ENCODE measurements at places on chromosomes 5 and 9.

- DNase-seq, result no peak
Observed at GRCh38 chr5:37047947-37048346, 171.4 kb downstream of the NIPBL start.

DNA sequence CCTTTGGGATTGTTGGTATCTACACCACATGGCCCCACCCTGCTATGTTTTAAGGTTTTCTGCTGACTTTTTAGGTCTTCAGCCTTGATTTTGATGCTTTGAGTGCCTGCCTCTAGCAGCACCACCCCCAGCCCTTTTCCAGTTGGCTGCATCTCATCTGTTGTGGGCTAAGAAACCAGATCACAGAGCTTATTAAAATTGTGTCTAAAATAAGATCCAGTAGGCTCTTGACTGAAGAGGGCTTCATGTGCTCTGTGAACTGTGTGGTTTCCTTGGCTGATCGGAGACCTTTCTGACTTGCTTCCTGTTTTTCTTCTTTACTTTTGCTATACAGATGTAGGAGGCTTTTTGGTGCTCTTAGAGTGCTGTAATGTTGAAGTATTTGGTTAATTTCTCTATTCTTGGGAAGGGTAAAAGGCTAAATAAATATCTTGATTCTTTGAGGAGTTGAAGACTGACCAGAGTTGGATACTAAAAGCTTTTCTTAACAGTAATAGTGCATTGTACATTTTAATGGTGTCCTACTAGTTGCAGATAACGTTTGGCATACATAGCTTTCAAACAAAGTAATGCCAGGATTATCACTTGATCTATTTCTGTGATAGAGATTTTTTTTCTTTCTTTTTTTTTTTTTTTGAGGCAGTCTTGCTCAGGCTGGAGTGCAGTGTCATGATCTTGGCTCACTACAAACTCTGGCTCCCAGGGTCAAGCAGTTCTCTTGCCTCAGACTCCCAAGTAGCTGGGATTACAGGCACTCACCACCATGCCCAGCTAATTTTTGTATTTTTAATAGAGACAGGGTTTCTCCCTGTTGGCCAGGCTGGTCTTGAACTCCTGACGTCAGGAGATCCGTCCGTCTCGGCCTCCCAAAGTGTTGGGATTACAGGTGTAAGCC, 4.5 kb downstream of the UBE2D2 start:
- DNase-seq, result peak; percentile 79

DNA sequence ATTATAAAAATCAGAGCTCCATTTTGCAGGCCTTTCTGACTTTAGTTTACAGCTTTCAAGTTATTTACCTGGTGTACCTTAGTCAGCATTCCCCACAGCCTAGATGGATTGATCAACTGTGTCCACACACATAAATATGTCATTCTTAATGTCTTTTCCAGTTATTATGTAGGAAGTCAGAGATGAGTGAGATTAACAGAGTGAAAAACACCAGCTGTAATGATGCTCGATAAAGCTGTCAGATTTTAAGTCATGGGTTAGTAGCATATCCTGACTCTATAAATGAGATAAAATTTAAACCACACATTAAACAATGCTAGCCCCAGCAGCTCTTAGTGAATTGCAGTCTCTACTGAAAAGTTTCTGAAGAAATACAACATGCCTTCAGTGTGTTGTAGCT, 48.9 kb downstream of the NUDT12 start:
- no peak for DNase-seq

DNA sequence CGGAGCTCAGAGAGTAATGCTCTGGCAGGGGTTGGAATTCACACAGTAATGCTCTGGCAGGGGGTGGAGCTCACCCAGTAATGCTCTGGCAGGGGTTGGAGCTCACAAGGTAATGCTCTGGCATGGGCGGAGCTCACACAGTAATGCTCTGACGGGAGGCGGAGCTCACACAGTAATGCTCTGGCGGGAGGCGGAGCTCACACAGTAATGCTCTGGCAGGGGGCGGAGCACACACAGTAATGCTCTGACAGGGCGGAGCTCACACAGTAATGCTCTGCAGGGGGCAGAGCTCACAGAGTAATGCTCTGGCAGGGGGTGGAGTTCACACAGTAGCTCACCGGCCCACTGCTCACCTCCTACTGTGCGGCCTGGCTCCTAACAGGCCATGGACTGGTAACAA, 47.2 kb upstream of the LPCAT1 start:
- no peak for DNase-seq

GRCh38 chr9:18485714-18486113, 11.8 kb downstream of the ADAMTSL1 start:
- no peak for DNase-seq

DNA sequence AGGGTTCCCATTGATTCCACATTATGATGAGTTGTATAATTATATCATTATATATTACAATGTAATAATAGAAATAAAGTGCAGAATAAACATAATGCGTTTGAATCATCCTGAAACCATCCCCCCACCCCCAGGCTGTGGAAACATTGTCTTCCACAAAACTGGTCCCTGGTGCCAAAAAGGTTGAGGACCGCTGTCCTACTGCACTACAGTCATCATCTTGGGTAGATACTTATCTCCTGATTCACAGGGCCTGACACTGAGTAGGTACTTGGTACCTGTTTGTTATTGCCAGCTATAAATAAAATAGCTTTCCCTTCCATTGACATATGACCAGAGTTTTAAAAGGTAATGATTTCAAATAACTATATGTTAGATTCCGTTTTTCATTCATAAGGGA, 25.6 kb downstream of the ANP32B start:
- DNase-seq, result no peak

DNA sequence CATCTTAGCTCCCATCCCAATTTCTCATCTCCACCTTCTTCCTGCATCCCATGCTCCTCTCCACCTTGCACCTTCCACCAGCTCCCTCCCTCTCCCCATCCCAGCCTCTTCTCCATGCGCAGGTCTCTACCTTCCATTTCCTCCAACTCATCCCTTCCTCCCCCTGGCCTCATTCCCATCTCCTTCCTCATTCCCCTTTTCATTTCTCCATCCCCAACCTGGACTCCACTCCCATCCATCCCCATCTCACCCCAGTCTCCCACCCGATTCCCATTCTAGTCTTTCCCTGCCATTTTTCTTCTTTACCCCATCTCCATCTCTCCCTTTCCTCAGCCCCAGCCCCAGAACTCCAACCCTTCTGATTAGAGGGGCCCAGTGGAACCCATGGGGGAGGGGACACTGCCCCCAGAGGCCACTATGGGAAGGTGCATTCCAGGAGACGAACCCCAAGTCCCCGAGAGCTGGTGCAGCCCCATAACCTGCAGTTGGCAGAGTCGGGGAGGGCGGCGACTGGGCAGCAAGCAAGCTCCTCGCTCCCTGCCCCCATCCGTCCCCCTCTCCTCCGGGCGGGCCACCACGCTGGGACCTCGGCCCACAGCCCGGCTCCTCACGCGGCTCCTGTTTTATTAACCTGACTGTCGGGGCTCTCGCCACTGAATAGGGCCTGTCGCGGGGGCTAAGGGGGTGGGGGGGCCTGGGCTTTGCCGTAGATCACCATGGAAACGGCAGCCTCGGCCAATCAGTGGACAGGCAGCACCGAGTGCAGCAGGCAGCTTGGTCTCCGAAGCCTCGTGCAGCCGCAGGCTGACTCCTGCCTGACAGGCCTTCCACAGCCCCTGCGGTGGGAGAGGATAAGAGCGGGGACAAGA, 66.7 kb downstream of the PCDH1 start:
- peak; percentile 45 for DNase-seq

- no peak for DNase-seq
Observed at GRCh38 chr9:106934442-106935238, 71.7 kb downstream of the ZNF462 start.

DNA sequence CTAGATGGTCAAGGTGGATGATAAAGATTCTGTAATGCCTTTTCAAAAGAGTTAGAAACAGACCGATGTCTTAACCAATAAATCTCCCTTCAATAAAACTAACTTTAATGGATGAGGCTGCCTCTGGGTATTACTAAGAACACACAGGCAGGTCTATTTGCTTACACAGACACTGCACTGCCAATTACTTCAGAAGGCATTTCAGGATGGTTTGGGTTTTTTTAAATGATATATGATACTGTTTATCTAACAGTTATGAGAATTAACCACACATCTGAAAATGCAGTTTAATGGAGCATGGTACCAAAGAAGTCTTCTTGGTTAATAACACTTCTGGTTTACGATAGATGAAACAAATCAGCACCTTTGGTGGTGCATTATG, 367.9 kb upstream of the GRAMD2B start:
- DNase-seq, result no peak

GRCh38 chr9:36924071-36924470, 110.0 kb downstream of the PAX5 start:
- DNase-seq, result no peak

- no peak for DNase-seq
Observed at GRCh38 chr9:114396558-114397218, 8.9 kb upstream of the AKNA start.

- no peak for DNase-seq
Observed at GRCh38 chr5:143445776-143446175, 42.3 kb upstream of the NR3C1 start.

DNA sequence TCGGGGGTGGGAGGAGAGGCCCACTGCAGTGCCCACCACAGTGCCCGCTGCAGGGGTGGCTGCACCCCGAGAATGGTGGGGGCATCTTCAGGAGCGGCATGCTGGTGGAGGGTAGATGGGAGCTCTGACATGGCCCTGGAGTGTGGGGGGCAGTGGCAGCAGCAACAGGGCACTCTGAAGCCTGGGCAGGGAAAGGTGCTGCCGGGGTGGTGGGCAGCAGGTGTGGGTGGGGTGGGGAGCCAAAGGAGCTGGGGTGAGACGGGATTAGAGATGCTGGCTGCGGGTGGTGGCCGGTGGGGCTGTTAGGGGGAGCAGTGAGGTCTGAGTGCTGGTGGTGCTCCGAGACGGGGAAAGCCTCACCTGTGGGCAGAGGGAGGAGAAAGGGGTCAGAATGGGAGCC, 18.0 kb downstream of the FAM193B start:
- DNase-seq, result no peak

- peak; percentile 92 for DNase-seq
Observed at GRCh38 chr9:133121198-133121914, at the start of gene RALGDS. RALGDS (minus strand) TSS chr9:133121240; CDS start chr9:133121154, 86 bp downstream.

DNA sequence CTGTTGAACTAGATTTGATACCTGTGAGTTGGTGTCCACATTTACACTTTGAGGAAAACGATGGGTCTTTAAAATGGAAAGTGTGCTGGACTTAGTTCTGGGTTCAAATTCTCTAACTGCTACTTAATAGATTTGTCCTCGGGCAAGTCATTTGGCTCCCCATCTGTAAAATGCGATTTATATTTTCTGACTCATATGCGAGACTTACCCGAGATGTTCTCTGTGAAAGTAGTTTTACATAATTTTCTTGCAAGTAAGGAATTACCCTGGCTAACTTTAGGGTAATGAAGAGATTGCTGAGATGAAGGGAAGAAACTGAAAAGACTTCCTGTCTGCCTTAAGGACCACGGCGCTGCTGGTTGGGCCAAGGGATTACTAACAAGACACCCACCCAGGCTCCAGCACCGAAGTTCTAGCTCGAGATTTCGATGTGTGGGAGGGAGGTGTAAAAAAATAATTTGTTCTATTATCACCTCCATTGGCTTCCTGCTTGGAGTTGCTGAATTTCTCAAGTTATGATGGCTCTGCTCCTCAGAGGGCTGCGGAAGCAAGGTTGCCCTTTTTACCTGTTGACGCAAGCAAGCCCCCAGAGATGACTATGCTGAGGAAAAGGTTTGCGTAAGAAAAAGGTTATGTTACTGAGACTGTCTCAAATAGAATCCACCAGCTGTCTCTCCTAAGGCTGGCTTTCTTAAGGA, 24.1 kb downstream of the PCSK1 start:
- DNase-seq, result no peak

- DNase-seq, result peak; percentile 64
Observed at GRCh38 chr9:136312436-136312835, 8.5 kb upstream of the CCDC187 start.

DNA sequence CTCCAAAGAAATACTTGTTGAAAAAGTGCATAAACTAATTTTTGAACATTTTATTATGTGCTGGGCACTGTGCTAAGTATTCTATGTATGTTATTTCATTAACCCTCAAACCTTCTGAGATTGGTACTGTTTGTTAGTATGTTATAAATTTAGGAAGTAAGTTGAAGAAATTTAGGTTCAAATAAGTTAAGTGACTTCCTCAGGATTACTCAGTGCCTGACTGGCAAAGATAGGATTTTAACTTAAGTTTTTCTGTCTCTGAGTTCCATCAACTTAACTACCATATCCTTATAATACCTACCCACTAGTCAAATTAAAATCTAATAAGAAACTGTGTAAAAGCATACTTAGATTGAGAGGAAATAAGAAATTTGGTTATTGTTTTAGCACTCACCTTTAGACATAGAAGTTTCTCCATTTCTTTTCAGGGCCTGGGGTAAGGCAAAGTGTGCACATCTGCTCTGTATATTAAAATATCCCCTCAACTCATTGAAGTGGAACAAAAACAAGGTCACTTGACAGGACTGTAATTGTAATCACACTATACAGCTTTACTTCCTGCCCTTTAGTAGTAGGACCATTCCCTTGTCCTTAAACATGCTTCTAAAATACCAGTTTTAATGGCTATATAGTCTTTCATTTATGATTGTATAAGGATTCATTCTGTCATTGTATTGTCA, 15.2 kb downstream of the TGFBR1 start:
- DNase-seq, result no peak

DNA sequence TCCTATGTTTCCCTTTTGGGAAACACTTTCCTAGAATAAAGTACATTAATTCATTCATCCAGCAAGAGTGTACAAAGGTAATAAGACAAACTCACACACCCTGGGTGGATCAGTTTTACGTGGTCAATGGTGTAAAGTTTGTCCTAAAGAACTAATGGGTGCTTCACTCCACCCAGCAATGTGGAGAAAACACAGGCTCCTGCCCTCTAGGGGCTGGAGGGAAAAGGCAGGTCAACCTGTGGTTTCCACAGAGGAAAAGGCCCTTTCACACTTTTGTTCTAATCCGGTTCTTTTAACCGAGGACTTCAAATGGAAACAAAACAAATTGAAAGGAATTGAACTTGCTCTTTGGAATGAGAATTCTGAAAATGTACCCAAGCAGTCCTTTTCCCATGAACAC, 80.9 kb upstream of the SPOCK1 start:
- DNase-seq, result no peak

- no peak for DNase-seq
Observed at GRCh38 chr9:20442461-20443319, 179.6 kb downstream of the MLLT3 start.
